ENCODE measurements at places on chromosomes 12 and 14. TPM values are rescaled to one million over a fixed set of nuclear protein-coding genes. Genes with fewer than 3 reads are reported as not detected.

Gene TROAP
- not detected for total RNA-seq

Gene SMCO2
- total RNA-seq: not detected

Gene GPR65
- 2.3 TPM for total RNA-seq

GRCh38 chr14:71320734-71321573 lies 413.7 kb downstream of the PCNX1 start:
- peak overlapping the region; percentile 98 for H3K27ac ChIP-seq
- no peaks in the 10 kb centered on the region for H3K36me3 ChIP-seq
- peak overlapping the region; percentile 95 for H3K4me3 ChIP-seq
- H3K27me3 ChIP-seq: no peaks in the 10 kb centered on the region

GRCh38 chr12:93982771-93983315 lies 165.5 kb upstream of the PLXNC1 start:
- H3K4me1 ChIP-seq: peaks cover 3% of the 10 kb centered on the region
- no peak for DNase-seq
- no peaks in the 10 kb centered on the region for H3K27me3 ChIP-seq
- H3K4me3 ChIP-seq: no peak overlapping the region
- H3K27ac ChIP-seq: no peak overlapping the region
- no peaks in the 10 kb centered on the region for H3K36me3 ChIP-seq

- H3K4me3 ChIP-seq: no peak overlapping the region
- no peaks in the 10 kb centered on the region for H3K27me3 ChIP-seq
- no peak for DNase-seq
- peaks cover 6% of the 10 kb centered on the region for H3K36me3 ChIP-seq
These were observed 83.7 kb downstream of the HEATR5A start for GRCh38 chr14:31336646-31337045.

- H3K36me3 ChIP-seq: no peaks in the 10 kb centered on the region
- H3K27me3 ChIP-seq: no peaks in the 10 kb centered on the region
- peaks cover 12% of the 10 kb centered on the region for H3K4me1 ChIP-seq
- no peak for DNase-seq
These were observed 4.2 kb downstream of the TBK1 start for GRCh38 chr12:64456119-64456518.

DNA sequence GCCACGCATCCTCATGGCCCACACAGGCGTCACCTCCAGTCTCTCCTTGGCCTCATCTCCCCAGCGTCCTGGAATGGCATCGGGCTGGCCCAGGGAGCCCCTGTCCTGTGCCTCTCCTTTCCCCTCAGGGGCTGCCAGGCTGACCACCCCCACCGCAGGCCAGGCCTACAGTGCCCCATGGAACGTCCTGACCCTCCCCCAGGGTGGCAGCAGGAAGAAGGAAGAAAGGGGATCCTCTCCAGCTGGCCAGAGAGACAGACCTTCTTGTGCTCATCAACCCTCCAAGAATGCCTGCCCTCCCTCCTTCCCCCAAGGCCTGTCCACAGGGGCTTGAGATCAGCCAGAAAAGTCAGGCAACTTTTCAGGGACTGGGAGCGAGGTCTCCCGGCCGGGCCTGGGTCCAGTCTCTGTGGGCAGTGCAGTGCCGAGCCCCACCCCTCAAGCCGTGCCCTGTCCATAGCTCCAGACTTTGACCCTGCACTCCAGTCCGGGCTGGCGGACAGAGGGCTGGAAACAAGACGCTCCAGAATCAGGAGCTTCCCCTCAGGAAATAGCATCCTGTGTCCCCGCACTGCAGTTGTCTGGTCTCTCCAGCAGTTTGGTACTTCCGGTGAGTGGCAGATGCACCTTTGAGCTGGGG lies at the start of gene DAO:
TSS of gene DAO (plus strand) at position 478 of the 640 bp plus-strand sequence. CDS start 4,915 bp downstream, outside the sequence.
- H3K27me3 ChIP-seq: no peaks in the 10 kb centered on the region
- peak within 1 kb of the TSS; percentile 70 for H3K27ac ChIP-seq
- peaks cover 43% of the 10 kb centered on the region for H3K4me1 ChIP-seq
